ENCODE measurements at places on chromosomes 1 and 21. TPM values are rescaled to one million over a fixed set of nuclear protein-coding genes. Genes with fewer than 3 reads are reported as not detected.

KPRP gene
- 0.52 TPM for total RNA-seq

GRCh38 chr21:27418346-27418745 lies 451.5 kb upstream of the ADAMTS5 start:
- ATAC-seq, result no peak

GRCh38 chr1:194487172-194487571 lies 1300.8 kb upstream of the B3GALT2 start:
- ATAC-seq, result no peak

DNA sequence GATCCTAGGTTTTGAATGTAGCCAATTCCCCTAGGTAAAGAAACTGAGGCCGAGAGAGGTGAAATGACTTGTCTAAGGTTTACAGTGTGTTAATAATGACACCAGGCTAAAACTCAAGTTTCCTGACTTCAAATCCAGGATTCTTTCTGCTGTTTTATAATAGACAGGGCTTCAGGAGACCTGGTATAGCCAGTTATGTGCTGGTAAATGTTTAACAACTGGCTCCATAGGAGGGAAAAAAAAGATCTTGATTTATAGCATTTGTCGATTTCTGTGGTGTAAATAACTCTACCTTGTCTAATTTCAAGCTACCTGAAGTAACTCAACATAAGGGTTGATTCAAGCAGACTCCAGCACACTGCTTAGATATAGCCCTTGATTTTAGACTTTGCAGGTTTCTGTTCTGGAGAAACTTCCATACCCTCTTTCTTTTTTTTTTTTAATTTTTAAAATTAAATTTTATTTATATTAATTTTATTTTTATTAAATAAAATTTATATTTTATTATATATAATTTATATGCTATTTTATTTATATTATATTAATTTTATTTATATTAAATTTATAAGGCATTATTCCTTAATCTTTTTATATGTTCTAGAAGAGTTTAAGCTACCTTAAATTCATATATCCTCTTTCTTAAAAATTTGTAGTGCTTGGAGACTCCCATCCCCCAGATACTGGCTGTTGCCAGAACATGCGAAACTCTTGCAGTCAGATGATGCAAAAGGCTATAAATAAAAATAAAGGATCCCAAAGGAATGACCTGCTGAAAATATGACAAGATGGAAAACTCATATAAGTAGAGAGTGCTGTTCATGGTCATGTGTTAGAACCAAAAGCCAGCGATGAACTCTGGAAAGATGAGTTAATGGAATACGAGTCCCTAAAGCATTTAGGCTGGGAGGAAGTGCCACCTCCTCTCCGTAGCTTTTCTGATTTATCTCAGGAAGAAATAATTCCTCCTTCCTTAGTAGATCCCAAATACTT lies 35.4 kb upstream of the SRSF10 start:
- no peak for ATAC-seq

DNA sequence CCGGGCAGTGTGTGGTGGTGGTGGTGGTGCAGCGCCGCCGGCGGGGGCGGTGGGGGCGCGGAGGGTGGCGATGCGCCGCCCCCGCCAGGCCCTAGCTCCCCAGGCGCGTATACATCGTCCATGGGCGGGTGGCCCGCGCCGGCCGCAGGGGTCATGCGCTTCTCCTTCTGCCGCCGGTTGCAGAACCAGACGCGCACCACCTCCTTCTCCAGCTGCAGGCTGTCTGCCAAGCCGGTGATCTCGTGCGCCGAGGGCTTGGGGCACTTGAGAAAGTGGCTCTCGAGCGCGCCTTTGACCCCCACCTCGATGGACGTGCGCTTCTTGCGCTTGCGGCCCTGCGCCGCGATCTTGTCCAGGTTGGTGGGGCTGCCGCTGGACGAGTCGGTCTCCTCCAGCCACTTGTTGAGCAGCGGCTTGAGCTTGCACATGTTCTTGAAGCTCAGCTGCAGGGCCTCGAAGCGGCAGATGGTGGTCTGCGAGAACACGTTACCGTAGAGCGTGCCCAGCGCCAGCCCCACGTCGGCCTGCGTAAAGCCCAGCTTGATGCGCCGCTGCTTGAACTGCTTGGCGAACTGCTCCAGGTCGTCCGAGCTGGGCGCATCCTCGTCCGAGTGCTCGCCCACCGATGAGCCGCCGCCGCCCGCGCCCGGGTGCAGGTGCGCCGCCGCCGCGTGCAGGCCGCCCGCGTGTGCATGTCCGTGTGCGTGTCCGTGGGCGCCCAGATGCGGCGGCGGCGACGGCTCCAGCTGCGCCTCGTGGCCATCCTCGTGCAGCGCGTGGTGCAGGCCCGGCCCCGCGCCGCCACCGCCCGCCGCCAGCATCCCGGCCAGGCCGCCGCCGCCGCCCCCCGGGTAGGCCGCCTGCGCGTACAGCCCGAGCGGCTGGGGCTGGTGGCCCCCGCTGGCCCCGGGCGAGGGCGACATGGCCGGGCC lies 926 bp downstream of the POU3F1 start:
- ATAC-seq, result peak; percentile 5

DNA sequence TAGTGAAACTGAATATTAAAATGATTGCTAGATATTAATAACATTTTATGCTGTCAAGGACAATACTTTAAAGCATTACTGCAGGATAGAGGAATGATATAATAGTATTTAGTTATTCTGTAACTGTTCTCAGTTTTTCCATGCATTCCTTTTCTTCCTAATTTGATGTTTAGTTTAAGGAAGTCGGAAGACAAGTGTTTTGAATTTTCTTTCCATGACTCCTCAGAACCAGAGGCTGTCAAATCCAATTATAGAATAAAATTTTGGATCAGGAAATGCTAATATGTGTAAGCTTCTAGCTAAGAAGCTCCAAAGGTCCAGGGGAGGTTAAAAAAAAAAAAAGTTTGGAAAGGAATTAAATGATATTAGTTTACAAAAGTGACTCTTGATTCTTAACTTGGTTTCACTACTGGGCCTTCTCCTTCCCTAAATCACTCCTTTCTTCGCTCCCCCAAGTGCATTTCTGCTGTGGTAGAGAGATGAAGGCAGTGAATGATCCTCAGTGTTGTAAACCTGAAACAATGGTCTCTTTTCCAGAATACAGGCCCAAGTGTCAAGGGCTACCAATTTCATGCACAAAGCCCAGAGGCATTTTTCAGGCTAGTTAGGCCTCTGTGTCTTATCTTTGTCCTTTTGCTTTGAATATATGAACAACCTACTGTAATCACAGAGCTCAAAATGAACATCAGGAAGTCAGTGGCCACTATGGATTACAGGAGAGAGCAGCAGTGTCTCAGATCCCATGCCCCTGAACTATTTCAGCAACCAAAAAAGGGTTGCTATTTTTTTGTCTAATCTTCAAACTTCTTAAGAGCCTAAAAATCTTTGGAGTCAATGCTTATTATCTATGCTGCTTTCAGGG lies 6.2 kb downstream of the ADSS2 start:
- ATAC-seq, result peak; percentile 38

- no peak for ATAC-seq
These were observed 214.7 kb upstream of the PTGFR start for GRCh38 chr1:78275906-78276685.

ST6GALNAC5 gene
- 43.0 TPM for total RNA-seq

- no peak for ATAC-seq
These were observed 201.5 kb upstream of the COL11A1 start for GRCh38 chr1:103309786-103310185.

CLEC20A gene
- total RNA-seq, result not detected

GRCh38 chr1:201471772-201472171 lies 2.8 kb upstream of the PHLDA3 start:
- ATAC-seq, result no peak

SORT1 gene
- total RNA-seq, result 30.3 TPM

- ATAC-seq, result no peak
These were observed 32.8 kb upstream of the PSMB2 start for GRCh38 chr1:35674111-35674510.

RAB25 gene
- total RNA-seq, result 1.3 TPM

AMY1B gene
- total RNA-seq, result not detected

GRCh38 chr21:26920055-26920454 lies 46.8 kb downstream of the ADAMTS5 start:
- ATAC-seq, result no peak

GRCh38 chr1:52355436-52355835 lies 10.6 kb downstream of the CC2D1B start:
- ATAC-seq, result no peak

DNA sequence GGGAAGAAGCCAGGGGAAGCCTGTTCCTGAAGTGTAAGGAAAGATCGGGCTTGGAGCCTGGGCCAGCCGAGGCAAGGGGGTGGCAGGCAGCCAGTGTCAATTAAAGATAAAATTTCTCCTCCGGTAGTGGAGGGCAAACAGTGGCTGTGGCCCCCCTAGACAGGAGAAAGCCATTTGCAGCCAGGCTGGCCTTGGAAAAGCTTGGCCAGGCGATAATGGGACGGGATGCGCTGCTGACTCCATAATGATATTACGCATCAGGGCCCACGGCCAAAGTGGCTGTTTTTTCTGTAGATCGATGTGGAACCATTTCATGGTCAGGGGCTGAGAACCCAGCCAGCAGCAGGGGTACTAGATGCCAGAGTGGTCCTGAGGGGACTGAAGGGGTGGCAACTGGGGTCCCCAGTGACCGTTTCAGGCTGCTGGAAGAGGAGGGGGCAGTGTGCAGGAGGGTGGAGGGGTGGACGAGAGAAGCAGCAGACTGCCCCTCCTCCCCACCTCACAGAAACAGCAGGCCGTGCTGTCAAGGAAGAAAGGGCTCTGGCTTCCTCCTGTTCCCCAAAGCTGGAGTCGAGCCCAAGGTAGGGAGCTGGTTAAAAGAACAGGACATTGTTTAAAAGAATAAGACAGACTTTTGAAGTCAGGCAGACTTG lies 25.2 kb downstream of the KCNC4 start:
- ATAC-seq, result no peak

GRCh38 chr1:3029991-3030662 lies 8.9 kb downstream of the ACTRT2 start:
- no peak for ATAC-seq

DNA sequence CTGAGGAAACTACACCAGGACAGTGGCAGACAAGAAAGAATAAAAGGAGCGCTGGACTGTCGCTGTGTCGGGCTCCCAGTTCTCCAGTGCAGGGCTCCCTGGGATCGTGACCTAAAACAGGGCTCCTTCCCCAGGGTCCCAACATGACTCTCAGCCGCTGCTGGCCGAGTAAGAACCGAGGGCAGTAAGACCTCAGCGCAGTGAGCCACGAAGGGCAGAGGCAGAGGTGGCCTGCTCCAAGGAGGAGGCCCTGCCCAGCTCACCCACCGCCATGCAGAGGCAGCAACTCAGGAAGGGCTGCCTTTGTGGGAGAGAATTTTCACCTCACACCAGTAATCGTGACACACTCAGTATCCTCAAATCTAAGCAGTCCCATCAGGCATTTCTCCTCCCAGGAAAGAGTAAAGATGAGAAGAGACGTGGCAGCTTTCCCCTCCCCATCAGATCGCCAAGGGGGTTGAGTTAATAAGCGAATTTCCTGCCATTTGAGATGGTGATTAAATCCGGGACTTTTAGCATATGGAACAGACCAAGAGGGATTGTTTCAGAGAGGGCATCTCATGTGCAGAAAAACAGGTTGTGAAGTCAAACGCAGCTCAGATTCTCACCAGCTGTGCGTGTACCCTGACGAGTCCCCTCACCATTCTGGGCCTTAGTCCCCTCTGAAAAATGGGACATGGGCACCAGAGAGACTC lies 19.8 kb upstream of the ARTN start:
- ATAC-seq, result no peak

DNA sequence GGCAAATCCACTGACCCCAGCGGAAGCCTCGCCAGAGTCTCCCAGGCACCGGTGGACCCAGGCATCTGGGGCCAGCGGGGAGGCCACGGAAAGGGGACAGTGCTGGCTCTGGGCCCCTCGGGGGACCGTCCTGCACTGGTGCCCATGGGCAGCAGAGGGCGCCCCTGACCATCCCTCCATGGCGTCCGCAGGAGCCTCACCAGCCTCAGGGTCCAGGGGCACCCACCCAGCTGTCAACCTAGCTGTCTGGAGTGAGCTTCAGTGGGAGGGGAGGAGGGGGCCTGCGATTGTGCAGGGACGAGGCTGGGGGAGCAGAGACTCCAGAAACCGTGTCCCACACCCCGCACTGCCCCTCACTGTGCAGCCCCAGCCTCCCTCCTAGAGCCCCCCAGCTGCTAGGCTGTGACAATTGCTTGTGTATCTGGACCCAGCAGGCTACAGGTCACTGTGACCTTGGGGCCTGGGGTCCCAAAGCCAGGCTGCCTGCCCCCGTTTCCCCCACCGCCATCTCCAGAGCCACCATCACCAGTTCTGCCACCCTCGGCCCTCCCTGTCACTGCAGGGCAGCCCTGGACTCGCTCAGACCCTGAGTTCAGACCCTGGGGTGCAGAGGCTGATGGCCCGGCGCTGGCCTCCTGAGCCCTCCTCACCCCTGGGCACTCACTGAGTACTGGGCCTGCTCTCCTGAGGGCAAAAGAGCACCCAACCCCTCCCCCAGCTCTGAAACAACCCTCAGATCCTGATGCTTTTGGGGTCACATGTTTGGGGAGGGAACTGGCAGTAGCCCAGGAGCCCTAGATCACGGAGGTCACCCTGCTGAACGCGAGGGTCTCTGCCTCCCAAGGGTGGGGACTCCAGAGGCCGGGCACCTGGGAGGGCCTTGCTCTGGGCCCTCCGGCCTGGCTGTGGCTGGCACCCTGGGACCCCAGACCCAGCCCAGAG lies 10.6 kb upstream of the COL6A1 start:
- no peak for ATAC-seq

DNA sequence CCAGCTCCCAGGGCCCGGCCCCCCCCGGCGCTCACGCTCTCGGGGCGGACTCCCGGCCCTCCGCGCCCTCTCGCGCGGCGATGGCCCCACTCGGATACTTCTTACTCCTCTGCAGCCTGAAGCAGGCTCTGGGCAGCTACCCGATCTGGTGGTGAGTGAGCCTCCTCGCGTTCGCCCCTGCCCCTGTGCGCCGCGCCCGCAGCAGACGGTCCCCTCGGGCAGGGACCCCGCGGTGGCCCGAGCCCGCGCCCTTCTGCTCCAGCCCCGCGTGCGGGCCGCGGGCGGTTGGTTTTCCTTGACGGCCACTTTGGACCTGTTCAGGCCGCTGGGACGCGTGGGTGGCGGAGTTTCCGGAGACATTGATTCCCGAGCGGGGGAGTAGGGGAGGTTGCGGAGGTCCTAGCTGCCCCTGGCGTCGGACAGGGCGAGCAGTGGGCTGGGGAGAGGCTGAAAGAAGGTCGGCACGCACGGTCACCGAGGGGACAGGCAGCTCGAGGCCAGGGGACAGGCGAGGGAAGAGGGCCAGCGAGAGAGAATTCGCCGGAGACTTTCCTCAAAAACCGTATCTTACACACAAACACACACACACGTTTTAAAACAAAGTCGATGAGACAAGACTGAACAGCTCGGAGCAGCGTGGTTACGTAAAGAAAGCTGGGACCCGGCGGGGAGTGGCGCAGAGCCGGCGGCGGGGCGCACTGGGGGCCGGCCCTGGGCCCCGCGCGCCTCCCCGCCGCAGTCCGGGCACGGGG lies 427 bp downstream of the WNT3A start:
- peak; percentile 38 for ATAC-seq

OR14A16 gene
- total RNA-seq, result not detected
